Germinal center (tissue), 1 donor: ENCODE measurements at places on chromosomes 1 and 21.

- DNase-seq, result no peak
Measured at GRCh38 chr1:177315761-177316160, 145.0 kb downstream of the BRINP2 start.

DNA sequence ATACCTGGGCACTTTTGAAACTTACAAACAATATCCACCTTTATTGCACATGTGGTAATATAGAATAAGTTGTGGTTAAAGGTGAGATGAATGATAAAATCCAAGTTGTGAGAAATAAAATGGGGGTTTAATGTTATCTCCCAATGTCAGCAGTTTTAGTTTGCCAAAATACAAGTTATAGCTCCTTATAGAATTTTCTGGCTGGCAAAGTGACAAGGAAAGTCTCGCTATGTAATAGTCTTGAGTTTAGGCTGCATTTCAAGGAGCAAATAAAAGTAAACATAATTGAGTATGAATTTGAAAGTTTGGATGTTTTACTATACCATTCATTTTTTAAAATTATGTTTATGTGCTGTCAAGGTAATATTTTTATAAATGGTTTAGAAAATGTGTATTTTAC is 15.0 kb upstream of the NEXN start:
- no peak for DNase-seq

- DNase-seq, result no peak
Measured at GRCh38 chr1:154824179-154825000, 45.7 kb downstream of the KCNN3 start.

DNA sequence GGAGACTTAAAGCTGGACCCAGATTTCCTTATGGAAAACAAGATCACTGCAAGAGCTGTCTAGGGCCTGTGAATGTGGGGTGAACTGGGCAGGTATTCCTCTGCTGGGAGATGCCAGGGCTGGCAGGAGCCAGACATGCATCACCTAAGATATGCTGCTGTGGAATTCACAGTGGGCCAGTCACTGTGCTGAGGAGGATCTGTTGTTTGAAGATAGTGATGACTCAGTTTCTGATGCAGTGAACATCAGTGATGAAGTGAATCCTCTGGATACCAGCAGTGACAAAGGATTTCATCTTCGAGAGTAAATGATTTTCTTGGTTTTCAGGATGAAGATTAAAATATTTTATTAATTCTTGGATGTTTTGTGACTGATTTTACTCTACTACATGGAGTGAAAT is 29.9 kb upstream of the CAMSAP2 start:
- DNase-seq, result no peak

- DNase-seq, result no peak
Measured at GRCh38 chr21:42151148-42151947, 67.6 kb upstream of the ABCG1 start.

GRCh38 chr1:162956922-162957321 is 95.9 kb upstream of the CCDC190 start:
- DNase-seq, result no peak

DNA sequence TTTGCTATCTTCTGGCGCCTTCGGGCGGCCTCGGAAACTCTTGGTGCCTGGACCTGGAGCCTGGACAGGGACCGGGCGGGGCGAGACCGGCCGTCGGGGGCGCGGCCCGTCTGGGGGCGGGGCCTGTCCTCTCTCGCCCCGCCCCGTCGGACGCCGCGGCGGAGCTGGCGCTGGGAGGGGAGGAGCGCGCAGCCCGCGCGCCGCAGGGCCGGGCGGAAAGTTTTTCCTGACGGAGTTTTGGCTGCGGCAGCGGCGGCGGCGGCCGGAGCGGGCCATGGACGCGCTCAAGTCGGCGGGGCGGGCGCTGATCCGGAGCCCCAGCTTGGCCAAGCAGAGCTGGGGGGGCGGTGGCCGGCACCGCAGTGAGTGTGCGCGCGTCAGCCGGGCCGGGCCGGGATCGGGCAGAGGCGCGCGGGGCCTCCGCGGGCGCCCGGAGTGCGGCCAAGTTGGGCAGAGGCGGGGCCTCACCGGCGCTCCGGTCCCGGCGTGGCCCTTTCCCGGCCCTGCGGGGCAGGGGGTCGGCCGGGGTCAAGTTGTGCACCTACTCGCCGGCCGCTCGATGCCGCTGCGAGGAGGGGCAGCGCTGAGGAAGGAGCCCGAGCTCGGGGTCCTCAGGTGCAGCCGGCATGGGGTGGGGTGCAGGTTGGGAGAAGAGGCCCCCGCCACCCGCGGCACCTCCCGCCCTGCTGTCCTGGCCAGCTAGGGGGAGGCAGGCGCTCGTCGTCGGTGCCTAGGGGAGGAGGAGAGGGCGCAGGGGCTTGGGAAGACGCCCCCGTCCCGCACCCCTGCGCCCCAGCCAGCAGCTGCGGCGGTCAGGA is at the start of gene LDLRAP1:
TSS of gene LDLRAP1 (plus strand) at position 182 of the 818 bp plus-strand sequence. CDS start at position 275, 93 bp downstream.
- peak; percentile 83 for DNase-seq

- peak; percentile 83 for DNase-seq
Measured at GRCh38 chr1:9455487-9456234, 83.6 kb upstream of the SLC25A33 start.

DNA sequence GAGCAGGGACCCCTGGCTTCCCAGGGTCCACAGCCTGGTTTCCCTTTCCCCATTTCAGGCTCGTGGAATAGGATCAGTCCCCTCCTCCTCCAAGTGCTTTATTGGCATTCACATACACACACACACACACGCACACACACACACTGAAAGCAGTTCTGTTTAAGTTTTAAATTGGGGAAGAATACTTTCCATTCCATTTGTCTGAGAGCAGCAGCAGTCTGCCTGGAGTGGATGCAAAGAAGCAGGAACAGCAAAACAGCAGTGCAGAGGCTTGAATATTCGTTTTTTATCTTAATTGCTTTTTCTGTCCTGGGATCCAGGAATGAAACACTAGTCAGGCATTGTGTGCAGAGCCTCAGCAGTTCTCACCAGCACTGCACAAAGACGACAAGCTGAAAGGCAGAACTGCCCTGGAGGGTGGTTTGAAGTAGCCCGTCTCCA is 7.1 kb downstream of the CYB561D1 start:
- DNase-seq, result no peak
